ENCODE measurements at places on chromosomes 7 and 10. TPM values are rescaled to one million over a fixed set of nuclear protein-coding genes. Genes with fewer than 3 reads are reported as not detected.

DNA sequence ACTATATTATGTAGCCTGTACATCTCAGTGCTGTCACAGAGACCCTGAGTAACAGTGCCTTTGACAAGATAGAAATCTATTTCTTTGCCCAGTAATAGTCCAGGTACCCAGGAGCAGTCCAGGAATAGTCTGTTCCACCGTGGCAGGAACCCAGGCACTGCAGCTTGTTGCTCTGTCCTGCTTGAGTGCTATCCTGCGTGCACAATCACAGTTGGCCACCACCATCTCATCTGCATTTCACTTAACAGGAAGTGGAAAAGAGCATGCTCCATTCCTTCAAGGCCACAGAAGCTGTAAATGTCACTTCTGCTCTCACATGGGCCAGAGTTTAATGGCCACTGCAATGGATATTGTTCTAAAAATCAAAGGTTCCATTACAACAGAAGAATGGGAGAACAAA is 61.5 kb upstream of the PRR15 start:
- DNase-seq: no peak

- DNase-seq: no peak
Measured at GRCh38 chr10:98033515-98033914, 3.1 kb upstream of the CRTAC1 start.

CPSF4 gene
- total RNA-seq: 31.7 TPM

DNA sequence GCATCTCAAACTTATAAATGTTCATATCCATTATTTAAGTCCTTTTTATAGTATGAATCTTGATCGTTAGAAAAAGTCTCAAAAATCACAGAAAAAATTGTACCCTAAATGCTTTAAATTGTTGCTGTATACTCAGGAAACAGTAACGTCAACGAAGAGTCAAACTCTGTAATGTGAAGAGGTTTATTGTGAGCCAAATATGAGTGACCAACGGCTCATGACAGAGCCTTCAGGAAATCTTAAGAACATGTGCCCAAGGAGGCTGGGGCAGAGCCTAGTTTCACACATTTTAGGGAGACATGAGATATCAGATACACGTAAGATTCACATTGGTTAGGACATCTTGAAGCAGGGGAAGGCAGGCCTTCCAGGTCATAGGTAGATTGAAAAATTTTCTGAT is 86.1 kb downstream of the PIP4K2A start:
- no peak for DNase-seq

- no peak for DNase-seq
Measured at GRCh38 chr7:81632418-81632817, 137.4 kb downstream of the HGF start.

DNA sequence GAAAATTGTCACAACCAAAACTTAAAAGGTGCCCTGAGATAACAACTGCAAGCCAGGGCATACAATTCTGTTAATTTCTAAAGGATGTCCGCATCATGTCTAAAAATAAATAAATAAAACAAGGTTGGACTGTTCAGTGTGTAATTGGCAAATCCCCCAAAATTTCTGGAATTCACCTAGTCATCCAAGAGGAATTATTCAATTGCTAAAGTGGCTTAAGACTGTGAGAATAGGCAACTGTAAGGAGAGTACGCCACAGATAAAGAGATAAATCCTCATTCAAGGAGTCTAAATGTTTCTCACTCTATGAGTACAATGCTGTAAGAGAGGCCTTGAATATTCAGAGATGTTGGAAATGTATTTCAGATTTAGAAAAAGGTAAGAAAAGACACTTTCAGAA is 37.2 kb downstream of the PIK3AP1 start:
- DNase-seq: peak; percentile 85

- DNase-seq: no peak
Measured at GRCh38 chr7:112940314-112940732, 146.3 kb downstream of the GPR85 start.

GRCh38 chr10:117627561-117627960 is 85.0 kb downstream of the EMX2 start:
- no peak for DNase-seq

GRCh38 chr7:150838965-150839650 is 13.2 kb upstream of the AOC1 start:
- no peak for DNase-seq

CYP3A4 gene
- not detected for total RNA-seq

- DNase-seq: no peak
Measured at GRCh38 chr10:34029455-34029854, 695.0 kb upstream of the NRP1 start.

PLEKHA8 gene
- total RNA-seq: 11.2 TPM

- no peak for DNase-seq
Measured at GRCh38 chr10:62528441-62528840, 154.3 kb downstream of the ZNF365 start.

TFPI2 gene
- total RNA-seq: 41.6 TPM

DNA sequence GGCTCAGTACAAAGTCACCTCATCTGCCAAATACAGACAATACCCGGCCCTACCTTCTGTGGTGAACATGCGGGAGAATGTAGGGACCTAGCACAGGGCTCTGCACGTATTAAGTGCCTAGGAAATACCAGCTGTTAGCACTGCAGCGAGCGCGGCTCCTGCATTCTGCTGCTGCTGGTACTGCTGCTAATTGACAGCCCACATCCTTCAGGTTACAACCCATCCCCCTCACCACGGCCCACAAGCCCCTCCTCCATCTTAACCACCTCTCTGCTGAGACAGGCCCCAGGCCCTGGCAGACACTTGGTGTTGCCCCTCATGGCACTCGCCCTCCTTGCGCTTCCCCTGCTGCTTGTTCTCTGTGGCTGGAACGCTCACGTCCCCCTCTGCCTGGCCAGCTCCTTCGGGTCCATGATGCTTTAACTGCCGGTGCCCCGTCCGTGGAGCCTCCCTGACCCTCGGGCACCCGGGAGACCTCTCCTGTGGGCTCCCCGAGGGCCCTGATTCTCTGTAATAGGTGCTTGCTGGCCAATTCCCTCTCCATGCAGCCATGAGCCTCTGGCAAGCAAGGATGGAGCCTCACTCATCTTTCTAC is 53.3 kb upstream of the LOXL4 start:
- DNase-seq: no peak

- DNase-seq: no peak
Measured at GRCh38 chr10:16155834-16156233, 281.0 kb upstream of the PTER start.

RPA3 gene
- 50.2 TPM for total RNA-seq

GRCh38 chr7:70712942-70713341 is 419.0 kb upstream of the GALNT17 start:
- DNase-seq: no peak

GRCh38 chr7:66694286-66694685 is 46.2 kb upstream of the RABGEF1 start:
- DNase-seq: no peak

DNA sequence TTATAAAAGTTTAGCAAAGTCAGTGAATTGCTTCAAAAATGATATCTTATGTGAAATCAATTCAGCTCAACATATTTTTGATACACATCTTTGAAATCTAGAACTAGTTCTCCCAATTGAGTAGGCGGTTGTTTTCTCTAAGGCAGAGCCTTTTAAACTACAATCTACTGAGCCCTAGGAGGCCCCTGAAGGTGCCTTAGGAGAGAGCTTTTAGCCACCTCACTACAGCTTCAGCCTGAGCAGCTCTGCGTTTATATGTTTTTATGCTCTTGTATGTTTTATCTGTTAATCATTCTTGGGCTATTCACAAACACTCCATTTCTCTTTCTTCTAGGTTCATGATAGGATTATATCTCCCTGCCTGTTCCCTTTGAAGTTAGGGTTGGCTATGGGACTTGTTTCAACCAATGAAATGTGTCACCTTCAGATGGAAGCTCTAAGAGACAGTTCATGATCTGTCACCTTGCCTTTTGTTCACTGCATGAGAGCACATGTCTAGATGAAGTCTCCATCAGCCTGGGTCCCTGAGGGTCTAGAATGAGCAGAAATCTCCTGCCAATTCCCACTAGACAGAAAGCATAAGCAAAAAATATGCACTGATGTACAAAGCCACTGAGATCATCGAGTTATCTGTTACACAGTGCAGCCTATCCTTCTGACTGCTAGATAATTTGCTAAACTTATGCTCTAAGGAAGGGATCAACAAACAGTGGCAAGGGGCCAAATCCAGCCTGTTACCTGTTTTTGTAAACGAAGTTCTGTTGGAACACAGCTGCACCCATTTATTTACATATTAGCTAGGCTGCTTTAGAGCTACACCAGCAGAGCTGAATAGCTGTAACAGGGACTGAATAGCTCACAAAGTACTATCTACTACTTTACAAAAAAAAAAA is 128.5 kb upstream of the CDK1 start:
- DNase-seq: no peak

C10orf62 gene
- total RNA-seq: not detected

DNA sequence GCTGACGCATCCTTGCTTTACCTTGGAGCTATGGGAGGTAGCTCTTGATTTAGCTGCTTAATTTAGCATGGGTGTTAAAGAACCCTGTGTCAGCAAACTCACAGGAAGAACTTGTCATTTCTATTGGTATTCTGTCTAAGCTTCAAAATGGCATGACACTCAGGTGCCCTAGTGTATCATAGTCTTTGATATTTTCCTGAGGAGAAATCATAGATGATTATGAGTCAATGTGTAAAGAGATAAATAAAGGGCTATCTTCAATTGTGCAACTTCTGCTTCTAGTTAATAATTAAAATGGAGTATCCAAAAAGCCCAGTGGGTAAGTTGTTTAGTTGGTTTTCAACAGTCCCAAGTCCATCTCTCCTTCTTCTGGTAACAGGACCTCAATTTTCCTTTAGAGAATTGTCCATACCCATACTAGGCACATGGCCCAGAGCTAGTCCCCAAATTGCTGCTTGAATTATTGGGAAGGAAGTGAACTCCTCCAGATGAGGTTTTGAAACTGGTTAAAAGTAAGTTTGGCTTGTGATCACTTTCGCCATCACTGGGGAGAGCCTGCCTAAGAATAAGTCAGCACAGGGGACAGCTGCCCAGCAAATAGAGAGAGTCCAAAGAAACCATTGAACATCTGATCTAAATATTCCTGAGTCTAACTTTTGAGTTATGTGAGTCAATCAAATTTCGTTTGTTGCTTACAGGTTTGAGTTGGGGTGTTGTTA is 169.0 kb upstream of the PHYHIPL start:
- DNase-seq: no peak

DNA sequence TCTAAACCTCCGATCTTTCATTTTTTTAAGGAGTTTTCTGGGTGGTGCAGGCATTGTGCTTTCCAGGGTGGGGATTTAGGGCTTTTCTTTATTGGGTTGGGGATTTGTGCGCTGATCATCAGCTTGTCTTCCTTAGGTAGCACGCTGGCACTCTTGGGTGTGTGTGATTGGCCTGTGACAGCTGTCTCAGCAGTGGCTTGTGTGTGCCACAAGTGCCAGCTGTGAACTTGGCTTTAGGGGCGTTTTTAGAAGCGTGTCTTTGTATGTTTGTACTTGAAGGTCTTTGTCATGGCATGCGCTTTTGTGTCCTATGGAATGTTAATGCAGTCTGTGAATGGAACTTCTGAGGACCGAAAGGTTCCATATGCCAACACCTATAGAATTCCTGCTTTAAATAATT is 788 bp downstream of the AKAP9 start:
- DNase-seq: peak; percentile 17

- no peak for DNase-seq
Measured at GRCh38 chr10:77431980-77432797, 205.4 kb downstream of the KCNMA1 start.

DNA sequence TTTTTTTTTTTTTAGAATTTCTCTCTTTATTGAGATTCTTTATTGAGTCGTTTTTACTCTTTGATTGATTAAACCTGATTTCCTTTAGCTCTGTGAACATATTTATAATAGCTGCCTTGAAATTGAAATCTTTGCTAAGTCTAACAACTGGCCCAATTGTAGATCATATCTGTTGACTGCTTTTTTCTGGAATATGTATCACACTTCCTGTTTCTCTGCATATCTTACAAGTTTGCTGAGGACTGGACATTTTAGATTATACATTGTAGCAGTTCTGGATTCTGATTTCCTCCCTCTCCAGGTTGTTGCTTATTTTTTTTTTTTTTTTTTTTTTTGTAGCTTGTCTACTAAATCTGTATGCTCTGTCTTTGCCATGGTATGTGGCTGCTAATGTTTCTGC is 56.3 kb downstream of the PRKAR2B start:
- no peak for DNase-seq

- no peak for DNase-seq
Measured at GRCh38 chr7:27254625-27255024, 12.0 kb downstream of the EVX1 start.

DNA sequence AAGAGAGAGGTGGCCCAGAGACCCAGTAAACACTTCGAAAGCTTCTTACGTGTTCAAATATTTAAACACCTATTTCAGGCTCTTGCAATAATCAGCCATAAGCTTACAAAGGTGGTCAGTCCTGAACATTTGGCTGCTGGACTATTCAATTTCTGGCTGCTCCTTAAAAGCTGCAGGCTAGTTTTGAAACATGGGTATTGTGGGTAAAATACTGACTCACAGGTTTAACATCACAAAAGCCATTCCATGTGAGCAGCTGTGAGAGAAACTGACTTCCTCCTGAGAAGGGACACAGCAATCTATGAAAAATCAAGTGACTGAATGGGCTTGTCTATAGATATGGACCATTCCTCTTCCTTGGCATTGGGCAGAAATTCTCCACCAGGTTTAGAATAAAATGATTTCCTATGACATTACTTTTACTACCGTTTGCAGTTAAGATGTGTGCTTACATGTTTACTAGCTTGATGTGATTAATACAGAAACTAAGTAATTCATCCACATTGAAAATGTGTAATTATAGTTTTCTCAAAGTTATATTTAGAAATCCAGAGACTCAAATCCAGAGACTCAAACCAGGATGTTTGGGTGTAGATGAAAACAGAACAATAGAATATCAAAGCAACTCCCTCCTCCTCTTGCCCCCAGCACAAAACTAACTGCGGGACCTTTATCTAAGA is 252.3 kb downstream of the GATA3 start:
- DNase-seq: no peak

DNA sequence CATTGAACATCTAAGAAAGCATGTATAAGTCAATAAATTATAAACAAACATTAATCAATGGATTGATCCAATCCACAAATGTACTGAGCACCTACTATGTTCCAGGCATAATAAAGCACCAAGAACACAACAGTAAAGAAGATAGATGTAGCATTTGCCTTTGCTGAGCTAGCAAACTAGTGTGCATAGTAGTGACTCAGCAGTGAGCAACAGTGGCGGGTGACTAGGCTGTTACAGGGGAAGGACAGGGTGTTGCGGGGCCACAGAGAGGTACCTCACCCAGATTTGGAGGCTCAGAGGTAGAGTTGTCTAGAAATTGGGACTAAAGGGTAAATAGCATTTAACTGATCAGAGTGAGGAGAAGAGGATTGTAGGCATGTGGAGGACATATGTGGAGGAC is 83.6 kb downstream of the NXPH1 start:
- no peak for DNase-seq

Measured in HFFc6 (cell line).